ENCODE measurements at places on chromosomes 13 and 19.
A peak's percentile ranks its signal among the peaks of the same experiment; 100 is the strongest.

DNA sequence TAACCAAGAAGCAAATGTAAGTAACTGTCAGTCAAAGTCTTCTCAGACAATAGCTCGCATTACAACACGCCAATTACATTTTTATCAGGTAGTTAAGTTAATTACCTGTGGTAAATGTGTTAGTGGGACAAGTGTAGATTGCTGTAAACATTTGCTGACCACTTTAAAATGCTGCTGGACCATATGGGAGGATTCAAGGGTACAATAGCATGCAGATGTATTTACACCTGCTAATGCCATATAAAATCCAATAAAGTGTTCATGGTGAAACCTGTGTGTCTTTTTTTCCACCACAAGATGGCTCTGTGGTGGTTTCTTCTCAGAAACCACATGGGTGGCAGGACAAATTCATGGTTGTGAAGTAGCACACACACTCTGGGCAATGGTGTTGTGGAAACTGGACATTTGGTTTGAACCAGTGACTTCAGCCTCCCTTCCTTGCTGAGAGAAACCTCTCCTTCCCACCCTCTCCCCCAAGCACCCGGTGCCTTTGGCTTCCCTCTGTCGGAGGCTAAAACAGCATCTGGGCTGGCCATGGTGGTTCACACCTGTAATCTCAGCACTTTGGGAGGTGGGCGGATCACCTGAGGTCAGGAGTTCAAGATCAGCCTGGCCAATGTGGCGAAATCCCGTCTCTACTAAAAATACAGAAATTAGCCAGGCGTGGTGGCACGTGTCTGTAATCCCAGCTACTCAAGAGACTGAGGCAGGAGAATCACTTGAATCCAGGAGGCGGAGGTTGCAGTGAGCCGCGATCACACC lies 18.1 kb upstream of the GTF3A start:
- DNase-seq: no peak

DNA sequence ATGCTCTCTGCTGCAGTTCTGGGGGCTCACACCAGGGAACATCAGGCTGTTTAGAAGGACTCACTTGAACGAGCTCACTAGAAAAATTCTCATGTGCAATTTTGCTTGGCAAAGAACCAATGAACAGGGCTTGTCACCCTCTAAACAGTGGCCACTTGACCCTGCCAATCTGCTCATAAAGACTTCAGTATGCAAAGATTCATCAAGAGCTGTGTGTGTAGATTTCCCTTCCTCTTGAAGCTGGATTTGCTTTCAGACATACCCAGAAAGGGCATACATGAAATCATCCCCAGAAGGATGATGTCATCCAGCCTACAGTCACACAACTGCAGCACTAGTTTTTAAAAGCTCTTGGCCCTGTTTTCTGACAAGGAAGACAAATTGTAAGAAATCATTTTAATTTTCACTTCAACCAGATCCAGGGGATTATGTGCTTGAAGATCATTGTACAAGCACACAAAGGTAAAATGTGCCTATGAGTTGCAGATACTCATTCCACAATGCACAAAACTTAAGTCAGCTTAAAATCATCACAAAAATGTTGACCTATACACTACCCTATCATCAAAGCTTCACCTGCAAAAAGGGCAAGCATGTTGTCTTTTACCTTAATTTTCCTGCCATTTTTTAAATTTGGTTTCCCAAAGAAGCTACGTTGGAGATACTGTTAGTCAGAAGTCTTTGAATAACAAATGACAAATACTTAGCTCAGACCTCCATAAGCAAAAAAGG lies 5.2 kb upstream of the STK24 start:
- DNase-seq: no peak

GRCh38 chr13:31042049-31042448 lies 109.6 kb downstream of the TEX26 start:
- no peak for DNase-seq

GRCh38 chr13:28753946-28754345 lies 35.2 kb upstream of the SLC46A3 start:
- no peak for DNase-seq

GRCh38 chr19:17996826-17997316 lies 11.1 kb upstream of the ARRDC2 start:
- no peak for DNase-seq

GRCh38 chr13:97223037-97223710 lies 1.0 kb downstream of the MBNL2 start:
- DNase-seq: no peak

DNA sequence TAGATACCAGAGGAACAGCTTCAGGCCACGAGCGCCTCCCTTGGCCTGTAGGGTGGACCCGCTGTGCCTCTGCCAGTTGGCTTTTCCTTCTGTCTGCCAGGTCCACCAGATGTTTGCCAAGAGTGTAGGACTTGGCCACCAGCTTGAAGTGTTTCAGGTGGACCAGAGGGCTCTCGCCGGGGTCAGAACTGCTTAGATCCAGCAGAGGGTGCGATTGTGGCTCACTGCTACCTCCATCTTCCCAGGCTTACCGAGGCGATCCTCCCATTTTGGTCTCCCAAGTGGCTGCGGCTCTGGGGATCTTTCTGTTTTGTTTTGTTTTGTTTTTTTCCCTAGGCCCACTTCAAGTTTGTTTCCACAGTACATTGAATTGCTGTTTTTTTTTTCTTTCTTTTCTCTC lies 23.0 kb upstream of the ZNF730 start:
- no peak for DNase-seq

DNA sequence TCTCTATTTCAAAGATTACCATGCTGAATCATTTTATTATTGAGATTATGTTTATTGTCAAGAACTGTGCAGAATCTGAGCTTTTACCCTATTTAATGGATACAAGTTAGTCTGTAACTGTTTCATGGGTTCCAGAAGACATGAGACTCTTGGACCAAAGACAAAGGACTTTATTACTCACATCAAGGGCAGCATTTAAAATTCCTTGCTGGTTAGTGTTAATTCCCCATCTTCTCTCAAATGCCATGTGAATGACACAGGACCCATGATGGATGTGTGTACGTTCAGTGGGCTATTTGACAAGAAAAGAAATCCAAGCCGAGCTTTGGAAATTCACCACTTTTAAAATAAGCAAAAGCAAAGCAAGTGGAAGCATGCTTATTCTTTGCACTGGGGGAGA lies 139.9 kb downstream of the PCDH20 start:
- DNase-seq: no peak

- no peak for DNase-seq
These were observed 65.8 kb downstream of the GPR12 start for GRCh38 chr13:26694609-26695359.

DNA sequence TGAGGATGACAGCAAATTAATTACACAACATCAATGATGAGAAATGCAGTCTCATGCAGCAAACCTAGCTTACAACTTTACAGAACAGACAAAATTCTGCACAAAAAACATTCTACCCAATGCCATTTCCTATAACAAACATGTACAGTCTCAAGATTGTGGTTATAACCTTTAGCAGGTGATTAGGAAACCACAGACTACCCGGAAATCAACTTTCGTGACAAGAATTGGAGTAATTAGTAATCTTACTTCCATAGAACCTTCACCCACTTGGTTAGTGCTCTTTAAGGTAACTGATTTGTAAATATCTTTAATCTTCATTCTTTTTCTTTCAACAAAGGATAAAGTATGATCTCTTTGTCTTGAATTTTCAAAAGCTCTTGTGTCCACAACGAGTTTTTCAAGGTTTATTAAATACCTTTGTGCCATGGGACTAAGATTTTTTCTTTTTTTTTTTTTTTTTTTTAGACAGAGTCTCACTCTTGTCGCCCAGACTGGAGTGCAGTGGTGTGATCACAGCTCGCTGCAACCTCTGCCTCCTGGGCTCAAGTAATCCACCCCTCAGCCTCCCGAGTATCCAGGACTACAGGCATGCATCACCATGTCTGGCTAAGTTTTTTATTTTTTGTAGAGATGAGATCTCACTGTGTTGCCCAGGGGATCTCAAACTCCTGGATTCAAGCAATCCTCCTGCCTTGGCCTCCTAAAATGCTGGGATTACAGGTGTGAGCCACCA lies 78.8 kb downstream of the MAP4K1 start:
- DNase-seq: no peak

GRCh38 chr19:39325778-39326665 lies 5.4 kb upstream of the LRFN1 start:
- no peak for DNase-seq

DNA sequence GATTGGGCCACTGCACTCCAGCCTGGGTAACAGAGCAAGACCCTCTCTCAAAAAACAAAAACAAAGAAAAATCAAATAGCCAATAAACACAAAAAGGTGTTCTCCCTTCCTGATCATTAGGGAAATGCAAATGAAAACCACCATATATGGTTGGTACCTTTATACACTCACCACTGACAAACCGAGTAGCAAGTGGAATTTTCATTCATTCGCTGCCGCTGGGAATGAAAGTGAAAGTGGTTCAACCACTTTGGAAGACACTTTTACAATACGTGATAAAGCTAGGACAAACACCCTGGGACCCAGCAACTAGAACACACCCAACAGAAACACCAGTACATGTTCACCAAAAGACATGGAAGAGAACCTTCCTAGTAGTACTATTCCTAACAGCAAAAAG lies 21.0 kb downstream of the GRIK5 start:
- no peak for DNase-seq

GRCh38 chr13:49652355-49653305 lies 24.3 kb downstream of the ARL11 start:
- DNase-seq: no peak

DNA sequence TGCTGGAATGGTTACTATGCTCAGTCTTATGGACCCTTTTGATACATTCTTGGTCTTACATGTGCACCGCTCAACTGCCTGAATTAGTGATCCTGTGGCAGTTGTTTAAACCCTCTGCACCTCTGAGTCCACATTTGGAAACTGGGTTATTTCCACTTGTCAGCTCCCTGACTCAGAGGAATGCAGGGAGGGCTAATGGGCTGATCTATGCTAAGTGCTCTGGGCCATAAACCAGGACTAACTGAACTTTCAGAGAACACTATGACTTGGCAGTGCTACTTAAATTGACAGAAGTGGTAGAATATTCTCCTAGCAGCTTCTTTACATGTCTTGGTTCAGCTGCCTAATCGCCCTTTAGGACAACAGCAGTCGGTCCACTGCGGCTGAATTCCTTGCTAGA lies 26.8 kb upstream of the MED4 start:
- no peak for DNase-seq

GRCh38 chr19:52935434-52935833 lies 12.2 kb upstream of the ZNF888 start:
- DNase-seq: no peak

- DNase-seq: no peak
These were observed at the start of gene LAIR1 for GRCh38 chr19:54364775-54365257. Gene LAIR1, minus strand, starts transcription at chr19:54364931. Its CDS starts 127 bp downstream, at chr19:54364804.

DNA sequence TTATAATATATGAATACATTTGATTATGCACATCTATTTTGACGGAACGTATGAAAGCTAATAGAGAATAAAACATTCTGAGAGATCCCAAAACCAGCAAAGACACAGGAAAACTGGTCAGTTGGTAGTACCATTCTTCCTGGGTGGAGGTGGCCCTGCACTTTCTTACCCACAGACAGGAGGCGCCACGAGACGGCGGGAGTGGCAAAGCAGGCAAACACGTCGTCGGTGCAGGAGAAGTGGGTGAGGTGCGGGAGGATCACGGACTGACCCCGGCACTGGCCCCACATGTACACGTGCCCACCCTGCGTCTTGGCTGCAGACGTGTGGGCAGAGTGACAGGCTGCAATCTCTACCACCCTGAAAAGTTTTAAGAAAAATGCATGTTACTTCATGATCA lies 36.1 kb downstream of the RCBTB1 start:
- no peak for DNase-seq

- no peak for DNase-seq
These were observed 24.0 kb upstream of the KBTBD6 start for GRCh38 chr13:41156620-41157019.

DNA sequence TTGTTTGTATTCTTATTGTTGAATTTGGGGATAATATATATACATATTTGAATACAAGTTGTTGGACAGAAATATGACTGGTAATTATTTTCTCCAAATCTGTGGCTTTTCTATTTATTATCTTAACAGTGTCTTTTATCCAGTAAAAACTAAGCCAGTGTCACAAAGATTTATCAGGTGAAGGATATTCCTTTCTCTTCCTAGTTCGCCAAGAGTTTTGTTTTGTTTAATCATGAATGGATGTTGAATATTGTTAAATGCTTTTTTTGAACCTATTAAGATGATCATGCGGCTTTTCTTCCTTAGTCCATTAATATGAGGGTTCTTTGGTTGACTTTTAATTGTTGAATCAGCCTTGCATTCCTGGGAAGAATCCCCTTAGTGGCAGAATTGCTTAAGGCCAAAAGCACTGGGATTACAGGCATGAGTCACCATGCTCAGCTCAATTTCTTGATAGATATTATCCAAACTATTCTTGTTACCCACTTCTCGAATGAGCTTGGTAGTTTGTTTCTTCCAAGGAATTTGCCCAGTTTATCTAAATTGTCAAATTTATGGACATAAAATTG lies 53.3 kb downstream of the TEX26 start:
- DNase-seq: peak; percentile 15

DNA sequence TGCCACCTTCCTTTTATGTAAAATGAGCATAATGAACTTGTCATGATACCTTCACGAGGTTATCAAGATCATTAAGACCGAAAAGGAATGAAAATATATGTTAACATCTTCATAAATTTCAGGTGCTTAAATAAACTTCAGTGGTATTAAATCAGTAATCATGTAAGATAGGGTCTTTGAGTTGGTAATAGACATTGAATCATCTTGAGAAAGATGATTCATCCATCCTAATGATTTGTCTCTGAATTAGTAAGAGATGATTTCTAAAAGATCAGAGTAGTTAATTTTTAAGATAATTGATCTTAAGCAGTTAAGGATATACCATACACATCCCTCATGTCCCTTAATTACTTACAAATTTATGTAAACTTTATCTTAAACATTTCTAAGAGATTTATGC lies 52.0 kb downstream of the COG3 start:
- DNase-seq: no peak

DNA sequence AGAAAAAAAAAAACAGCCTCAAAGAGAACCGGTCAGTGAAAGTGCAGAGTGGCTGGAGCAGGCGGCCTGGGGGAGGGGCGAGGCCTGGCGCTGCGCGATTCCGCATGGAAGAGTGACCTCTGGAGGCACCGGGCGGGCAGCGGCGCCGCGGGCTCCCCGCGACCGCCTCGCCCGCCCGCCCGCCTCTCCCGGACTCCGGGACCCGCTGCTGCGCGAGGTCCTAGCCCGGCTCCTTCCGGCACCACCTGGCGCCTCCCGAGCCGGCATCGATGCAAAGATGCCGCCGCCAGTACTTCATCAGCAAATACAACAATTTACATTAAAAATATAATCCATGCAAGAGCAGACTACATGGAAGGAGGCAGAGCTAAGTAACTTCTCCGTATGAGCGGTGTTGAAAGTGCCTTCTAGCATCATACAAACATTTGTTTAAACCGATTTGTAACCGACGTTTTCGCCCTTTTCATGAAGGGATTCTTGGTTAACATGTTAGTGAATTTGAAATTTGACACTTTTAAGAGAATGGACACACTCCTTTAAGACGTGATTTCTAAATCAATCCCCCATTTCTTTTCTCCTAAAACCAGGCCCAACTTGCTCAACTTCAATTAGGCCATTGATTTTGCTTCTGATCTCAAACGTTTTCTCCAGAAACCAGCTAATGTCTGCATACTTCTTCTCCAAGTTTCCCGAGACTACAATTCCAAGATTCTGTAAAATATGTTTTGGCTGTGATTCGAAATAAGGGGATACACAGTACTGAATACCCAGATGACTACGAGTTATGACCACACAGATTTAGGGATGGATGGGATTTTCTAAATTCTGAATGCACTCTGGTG lies 2.1 kb downstream of the EFNB2 start:
- no peak for DNase-seq

- DNase-seq: no peak
These were observed 871.4 kb upstream of the GPC6 start for GRCh38 chr13:92355213-92355612.

- no peak for DNase-seq
These were observed 2.3 kb downstream of the MATK start for GRCh38 chr19:3783660-3784584.
